ENCODE measurements at places on chromosomes 12 and 14. TPM values are rescaled to one million over a fixed set of nuclear protein-coding genes. Genes with fewer than 3 reads are reported as not detected.

STON2 gene
- 18.5 TPM for polyA plus RNA-seq

KRT78 gene
- 0.52 TPM for polyA plus RNA-seq

MIPOL1 gene
- 8.3 TPM for polyA plus RNA-seq

SERPINA9 gene
- polyA plus RNA-seq, result not detected

DYNC1H1 gene
- polyA plus RNA-seq, result 254 TPM

PRKD1 gene
- polyA plus RNA-seq, result 21.5 TPM

DHRS4 gene
- 20.9 TPM for polyA plus RNA-seq

EPS8 gene
- polyA plus RNA-seq, result 43.7 TPM

C12orf60 gene
- polyA plus RNA-seq, result 0.73 TPM

RPS6KA5 gene
- 8.7 TPM for polyA plus RNA-seq

DNA sequence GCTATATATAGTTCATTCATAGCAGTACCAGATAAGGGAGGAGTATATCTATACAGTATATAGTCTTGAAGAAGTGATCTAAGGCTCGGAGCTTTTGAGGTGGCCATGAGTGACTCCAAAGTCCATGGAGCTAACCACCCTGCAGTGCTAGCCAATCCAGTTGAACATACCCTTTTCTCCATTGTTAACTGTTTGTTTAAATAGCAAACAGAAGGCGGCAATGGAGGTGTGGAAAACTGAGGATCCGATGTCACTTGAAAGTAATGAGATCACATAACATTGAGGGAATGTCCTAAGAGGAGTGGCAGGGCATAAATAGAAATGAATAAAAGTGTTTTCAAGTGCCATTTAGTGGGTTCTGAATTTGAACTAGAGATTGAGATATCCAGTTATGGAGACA, 12.4 kb upstream of the SNAPC1 start:
- DNase-seq, result no peak

DNA sequence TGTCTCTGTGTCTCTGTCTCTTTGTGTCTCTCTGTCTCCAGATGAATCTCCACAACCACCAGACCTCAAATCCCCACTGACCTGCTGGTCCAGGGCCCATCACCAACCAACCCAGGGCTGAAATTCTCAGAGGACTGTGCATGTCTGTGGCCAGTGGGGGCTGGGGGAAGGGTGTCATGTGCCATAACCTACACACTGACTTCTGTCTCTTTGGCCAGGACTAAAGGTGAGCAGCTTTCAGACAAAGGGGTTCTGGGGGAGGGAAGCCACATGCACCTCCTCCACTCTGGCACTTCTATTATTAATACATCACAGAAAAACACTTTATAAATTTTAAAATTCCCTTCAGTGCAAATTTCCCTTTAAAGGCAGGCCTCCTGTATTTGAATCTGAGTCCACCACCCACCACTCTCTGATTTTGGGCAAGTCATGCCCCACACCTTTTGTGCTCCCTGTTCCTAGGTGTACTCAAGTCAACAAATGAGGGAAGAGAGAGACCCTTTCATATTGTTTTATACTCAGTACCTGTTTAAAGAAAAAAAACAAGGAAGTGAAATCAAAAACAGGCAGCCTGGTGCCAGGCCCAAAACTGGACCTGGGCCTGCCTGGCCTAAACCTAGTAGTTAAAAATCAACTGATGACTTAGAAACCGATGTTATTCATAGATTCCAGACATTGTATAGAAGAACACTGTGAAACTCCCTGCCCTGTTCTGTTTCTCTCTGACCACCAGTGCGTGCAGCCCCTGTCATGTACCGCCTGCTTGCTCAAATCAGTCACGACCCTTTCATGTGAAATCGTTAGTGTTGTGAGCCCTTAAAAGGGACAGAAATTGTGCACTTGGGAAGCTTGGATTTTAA, 80.2 kb downstream of the TUNAR start:
- DNase-seq, result no peak

DNA sequence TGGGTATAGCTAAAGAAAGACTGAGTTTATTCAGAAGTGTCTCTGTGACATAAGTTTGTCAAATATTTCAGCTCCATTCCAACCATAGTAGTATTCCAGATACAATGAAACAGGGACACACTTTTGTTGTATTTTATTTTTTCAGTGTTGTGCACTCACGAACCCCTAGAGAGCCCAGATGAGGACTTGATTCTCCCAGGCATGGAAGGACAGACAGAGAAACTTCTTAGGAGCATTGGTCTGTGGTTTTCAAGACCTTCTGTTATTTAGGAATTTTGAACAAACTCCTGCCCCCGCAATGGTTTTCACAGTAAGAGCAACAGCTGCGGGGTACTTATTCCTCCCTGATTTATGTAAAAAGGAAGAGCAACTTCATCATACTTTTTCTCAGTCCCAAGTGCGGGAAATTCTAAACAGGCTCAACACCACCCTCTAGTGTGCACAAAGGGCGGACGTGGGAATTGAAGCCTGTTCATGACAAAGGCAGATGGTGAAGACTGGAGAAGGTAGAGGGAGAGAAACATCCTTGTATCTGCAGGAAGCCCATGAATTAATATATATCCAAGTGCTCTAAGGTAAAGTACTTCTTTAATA, 147.6 kb downstream of the PAH start:
- peak; percentile 80 for DNase-seq

DNA sequence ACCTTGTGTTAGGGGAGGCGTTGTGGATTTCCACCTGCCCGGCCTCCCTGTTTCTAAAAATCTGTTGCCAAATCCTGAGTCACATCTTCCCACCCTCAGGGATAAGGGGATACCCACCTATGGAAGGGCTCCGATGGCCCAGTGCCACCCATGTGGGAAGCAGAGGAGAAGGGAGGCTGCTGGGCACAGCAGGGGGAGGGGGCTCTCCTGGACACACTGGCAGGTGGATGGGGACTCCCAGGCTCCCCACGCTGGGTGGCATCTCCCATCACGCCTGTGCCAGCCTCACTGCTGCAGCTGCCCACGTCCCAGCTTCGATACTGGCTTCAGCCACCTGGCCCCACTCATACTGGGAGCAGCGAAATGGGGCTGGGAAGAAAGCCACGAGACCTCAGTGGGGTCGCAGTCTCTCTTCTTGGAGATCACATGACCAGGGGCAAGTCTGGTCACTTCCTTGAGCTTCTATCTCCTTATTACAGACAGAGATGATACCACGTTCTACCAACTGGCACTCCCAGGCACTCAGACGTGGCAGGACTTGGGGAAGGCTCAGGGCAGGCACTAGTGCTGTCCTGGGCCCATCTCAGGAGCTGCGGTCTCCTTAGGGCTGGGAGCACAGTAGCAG, 72.2 kb downstream of the PITPNM2 start:
- DNase-seq, result no peak

DNA sequence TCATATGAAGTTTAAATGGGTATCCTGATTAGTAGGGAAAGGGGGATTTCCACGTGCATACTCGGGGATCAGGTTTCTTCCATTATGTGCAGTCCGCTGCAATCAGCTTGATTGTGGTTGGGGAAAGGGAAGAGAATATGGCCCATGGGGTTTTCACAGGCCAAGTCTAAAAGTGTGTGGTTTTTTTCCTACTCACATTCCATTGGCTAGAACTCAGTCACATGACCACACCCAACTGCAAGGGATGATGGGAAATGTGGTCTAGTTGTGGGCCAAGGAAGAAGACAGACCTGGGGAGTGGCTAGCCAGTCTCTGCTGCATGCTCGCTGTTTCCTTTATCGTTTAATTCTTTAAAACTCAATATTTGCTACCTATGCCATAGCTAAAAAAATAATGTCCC, 105.1 kb downstream of the PRIMA1 start:
- DNase-seq, result peak; percentile 16

- peak; percentile 34 for DNase-seq
Observed at GRCh38 chr12:49567302-49567610, 686 bp downstream of the MCRS1 start.

DNA sequence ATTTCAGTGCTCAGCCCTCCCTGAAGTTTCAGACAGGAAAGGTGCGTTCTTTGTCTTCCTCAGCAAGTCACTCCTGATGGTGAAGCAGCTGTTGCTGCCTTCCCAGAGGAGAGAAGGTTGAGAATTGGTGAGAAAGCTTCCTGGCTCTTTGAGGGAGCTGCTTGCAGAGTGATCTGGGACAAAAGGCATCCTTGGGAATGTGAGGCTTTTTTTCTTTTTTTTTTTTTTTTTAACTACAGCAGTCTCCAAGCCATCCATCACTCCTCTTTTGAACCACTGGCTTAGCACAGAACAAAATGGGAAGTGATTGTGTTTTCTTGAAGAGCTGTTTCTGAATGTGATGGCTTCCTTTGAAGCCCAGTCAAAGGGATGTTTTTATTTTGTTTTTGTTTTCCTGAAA, 120.4 kb upstream of the LRIG3 start:
- peak; percentile 63 for DNase-seq

DNA sequence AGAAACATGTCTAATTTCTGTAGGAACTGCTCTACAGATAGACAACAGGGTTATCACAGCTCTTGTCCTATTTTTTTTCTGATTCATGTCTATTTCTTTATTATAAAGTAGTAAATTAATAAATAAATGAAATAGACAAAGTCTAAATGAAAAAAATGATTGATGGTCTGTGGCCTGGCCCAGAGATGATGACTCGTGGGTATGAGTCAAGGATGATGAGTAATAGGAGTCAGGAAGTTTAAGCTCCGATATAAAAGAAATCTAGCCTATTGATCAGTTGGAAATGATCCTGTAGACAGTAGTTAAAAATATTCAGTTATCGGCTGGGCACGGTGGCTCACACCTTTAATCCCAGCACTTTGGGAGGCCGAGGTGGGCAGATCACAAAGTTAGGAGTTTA, 90.6 kb upstream of the RTL1 start:
- no peak for DNase-seq

- peak; percentile 18 for DNase-seq
Observed at GRCh38 chr12:90682398-90682797, 272.6 kb downstream of the CCER1 start.

GRCh38 chr12:115375186-115375991, 691.4 kb upstream of the TBX3 start:
- no peak for DNase-seq

DNA sequence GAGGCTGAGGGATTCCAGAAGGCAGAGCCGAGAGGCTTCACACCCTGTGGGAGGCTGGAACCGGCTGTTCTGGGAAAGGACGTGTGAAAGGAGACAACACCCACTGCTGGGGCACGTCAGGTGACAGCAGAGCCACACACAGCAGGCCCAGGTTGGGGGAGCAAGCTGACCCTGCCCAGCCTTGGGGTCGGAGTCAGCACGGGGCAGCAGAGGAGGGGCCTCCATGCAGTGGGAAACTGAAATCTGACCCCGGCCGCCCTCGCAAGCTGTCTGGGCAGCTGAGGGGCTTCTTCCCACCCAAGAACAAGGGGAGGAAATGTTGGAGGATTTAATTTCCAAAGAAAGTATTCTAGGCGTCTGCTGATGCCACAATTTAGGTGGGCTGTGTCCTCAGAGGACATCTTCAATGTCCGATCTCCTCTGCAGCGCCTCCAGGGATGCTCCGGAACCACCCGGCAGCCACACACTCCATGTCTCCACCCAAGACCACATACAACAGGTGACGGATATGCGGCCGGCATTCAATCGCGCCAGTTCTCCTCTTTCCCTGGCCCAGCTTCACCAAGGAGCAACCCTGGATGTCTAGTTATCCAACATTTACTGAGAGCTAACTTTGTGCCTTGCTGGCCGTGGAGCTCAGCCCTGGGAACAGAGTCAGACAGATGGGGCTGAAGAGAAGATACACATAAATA, 30.7 kb downstream of the SNRNP35 start:
- no peak for DNase-seq

- peak; percentile 86 for DNase-seq
Observed at GRCh38 chr12:89351489-89352241, 636 bp downstream of the DUSP6 start.

DNA sequence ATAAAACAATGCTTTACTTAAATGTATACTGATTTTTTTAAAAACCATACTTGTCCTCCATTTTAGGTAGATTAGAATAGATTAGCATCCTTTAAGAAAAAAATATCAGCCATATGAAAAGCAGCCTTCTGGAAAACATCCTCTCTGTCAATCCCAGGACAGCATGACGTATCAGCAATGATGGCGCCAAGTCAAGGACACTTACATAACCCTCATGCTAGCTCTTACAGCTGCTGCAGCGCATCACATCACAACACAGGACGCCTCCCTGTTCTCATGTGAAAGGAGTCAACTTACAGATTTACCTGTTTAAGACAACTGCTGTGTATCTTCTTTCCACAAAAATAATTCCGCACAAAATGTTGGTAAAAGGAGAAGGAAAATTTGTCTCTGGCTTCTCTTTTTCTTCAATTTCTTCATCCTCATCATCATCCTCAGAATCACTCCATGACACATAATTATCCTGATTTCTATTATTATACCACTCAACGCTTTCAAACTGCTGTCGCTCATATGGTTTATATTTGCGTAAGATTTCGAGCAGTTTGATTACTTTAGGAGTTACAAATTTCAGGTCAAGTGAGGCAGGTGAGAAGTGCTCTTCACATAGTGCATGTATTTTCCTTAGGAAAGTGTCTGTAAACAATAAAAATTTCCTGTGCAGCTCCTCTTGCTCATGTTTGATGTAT, 33.3 kb downstream of the DICER1 start:
- DNase-seq, result no peak

- peak; percentile 33 for DNase-seq
Observed at GRCh38 chr14:67480011-67480410, 8.5 kb downstream of the TMEM229B start.

GRCh38 chr12:27555925-27556778, 32.1 kb downstream of the PPFIBP1 start:
- DNase-seq, result no peak

DNA sequence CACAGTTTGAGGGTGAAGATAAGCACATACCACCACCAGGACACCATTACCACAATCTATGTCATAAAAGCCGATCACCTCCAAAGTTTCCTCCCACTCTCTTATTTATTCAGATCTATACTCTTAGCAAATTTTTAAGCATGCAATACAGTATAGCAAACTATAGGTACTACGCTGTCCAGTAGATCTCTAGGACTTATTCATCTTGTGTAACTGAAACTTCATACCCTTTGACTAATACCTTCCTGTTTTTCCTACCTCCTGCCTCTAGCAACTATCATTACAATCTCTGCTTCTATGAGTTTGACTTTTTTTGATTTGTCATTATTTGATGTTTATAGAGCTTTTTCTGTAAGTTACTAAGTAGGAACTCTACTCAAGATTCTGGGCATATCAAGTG, 84.5 kb upstream of the MANSC4 start:
- DNase-seq, result no peak

DNA sequence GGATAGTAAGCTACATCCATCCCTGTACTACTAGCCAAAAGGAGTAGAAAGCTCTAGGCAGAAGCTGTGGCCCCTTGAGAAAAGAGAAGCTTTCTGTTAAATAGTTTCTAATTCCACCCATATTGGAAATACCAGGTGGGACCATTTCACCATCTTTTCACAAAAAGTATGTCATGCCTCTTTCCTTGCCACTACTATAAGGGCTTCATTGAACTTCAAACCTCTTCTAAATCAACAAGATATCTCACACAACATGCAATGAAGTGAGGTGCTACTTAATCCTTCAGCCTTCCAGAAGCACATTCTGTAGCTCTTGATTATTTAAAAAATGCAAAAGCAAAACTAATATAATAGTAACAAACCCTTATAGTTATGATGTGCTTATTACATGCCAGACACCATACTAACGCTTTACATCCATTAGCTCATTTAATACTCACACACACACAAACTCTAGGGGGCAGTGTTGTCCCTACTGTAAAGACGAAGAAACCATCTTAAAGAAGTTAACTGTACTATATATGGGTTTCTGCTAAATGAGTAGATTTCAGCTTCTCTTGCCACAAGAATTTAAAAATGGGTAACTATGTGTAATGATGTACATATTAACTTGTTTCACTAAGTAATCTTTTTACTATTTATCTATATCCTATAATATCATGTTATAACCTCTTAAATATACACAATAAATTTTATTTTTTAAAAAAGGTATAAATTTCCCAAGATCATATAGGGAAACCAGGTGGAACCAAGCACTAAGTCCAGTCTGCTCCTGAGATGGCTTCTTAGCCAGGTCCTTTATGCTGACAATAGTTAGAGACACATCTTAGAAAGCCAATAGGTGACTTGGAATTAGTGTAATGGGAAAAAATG, 124.4 kb downstream of the RPS29 start:
- peak; percentile 64 for DNase-seq
